ENCODE measurements at places on chromosomes 4 and X. TPM values are rescaled to one million over a fixed set of nuclear protein-coding genes. Genes with fewer than 3 reads are reported as not detected.

Gene PUDP
- 6.2 TPM for total RNA-seq

Gene MXRA5
- total RNA-seq = 0.90 TPM

Gene TLR10
- total RNA-seq = not detected

Gene PLP1
- total RNA-seq = 0.12 TPM

Gene SNX12
- total RNA-seq = 71.0 TPM

Gene STARD8
- 0.94 TPM for total RNA-seq
